ENCODE measurements at places on chromosomes 6 and 20.

DNA sequence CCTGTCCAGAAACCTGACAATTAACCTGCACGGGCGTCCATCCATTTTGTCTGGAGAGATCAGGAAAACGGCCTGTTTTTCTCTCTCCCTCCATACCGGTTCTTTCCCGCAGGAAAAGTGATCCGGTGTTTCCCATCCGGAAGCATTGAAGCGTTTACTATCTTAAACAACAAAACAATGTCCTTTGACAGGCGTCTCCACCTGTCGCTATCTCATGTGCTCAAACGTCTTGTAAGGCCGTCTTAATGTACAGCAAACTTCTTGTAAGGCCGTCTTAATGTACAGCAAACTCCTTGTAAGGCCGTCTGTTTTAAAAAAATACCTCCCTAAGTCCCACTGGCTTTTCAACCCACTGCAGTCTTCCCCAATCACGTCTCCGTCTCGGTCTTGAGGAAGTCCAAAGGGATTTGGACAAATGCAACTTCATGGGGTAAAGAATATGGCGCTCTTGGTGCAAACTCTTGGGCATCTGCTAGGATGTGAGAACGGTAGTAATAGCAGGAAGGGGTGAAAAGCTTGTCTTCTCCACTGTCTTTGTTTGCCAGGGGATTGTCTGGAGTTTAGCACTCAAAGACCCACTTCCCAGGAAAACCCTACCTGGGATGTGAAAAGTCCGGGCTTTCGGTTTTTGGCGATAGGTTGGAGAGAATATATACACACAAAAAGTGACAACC is 29.9 kb upstream of the TRIM27 start:
- no peak for DNase-seq

- no peak for DNase-seq
Observed at GRCh38 chr6:136752554-136752953, 39.7 kb downstream of the MAP3K5 start.

- no peak for DNase-seq
Observed at GRCh38 chr6:131763749-131764148, 44.1 kb upstream of the ENPP1 start.

GRCh38 chr20:48783533-48784272 is 44.1 kb downstream of the PREX1 start:
- no peak for DNase-seq

- DNase-seq, result no peak
Observed at GRCh38 chr20:19448632-19449031, 236.2 kb downstream of the SLC24A3 start.

GRCh38 chr6:116363759-116364158 is 7.0 kb upstream of the DSE start:
- peak; percentile 47 for DNase-seq

DNA sequence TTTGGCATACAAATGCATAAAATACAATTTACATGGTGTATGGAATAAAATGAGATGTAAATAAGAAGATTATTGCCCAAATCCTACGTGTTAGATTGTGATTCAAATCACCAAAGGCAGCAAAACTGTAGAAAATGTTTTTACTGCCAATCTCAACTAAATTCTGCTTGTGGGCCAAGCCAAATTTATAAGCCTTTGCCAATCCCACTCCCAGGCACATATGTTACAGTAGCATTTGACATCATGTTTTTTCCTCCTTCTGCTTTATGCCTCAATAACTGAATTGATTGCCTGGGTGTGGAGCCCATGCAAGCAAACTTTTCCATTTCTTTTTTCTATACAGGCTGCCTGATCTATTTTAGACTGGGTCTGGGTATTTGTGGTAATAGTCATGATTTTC is 36.3 kb upstream of the LRRC1 start:
- no peak for DNase-seq

DNA sequence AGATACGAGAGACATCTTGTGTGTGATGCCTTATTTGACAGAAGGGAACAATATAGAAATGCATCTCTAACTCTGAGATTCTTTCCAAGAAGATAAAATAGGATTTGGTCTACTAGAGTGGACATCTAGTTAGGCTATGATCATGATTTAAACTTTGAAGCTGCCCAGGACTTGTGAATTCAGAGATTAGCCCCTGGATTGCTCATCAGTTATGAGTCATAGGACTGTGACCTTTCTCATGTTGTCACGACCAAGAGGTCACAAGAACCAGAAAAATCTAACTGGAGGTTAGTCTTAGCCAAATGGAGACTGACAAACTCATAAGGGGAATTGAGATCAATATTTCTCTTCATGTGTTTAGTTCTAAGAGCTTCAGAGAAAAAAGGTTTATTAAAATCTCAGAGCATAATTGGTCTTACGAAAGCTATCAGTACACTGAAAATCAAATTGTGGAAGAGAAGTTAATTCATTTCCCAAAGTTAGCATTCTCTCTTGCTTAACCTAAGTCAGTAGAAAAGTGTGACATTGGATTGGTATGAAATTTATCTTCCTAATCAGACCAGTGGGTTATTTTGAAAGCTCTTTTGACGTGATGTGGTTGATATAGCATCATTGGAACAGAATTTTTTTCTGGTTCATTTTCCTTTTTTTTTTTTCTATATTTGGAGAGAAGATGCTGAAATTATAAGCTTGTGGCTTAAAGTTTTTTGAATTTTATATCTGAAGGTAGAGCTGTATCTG is 245.7 kb downstream of the RNF144B start:
- peak; percentile 46 for DNase-seq

DNA sequence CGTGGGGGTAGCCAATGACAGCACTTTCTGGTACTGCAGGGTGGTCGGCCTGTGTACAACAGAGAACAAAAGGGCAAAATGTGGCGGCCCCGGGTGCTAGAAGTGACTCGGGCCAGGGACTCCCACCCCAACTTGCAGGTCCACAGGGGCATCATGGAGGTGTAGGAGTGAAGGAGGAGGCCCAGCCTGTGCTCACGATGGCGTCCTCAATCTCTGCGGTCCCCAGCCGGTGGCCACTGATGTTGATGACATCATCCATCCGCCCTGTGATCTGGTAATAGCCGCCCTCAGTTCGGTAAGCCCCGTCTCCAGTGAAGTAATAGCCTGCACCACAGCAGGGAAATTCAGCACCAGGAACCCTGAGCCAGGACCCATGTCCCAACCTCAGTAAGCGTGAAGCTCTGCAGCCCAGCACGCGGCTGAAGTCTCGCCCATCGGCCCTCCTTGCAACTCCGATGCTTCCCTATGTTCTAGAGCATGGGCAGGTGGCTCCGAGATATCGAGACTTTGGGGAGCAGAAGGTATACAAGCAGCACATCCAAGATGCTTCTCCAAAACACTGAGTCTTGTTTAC is 20.2 kb upstream of the APMAP start:
- DNase-seq, result no peak

DNA sequence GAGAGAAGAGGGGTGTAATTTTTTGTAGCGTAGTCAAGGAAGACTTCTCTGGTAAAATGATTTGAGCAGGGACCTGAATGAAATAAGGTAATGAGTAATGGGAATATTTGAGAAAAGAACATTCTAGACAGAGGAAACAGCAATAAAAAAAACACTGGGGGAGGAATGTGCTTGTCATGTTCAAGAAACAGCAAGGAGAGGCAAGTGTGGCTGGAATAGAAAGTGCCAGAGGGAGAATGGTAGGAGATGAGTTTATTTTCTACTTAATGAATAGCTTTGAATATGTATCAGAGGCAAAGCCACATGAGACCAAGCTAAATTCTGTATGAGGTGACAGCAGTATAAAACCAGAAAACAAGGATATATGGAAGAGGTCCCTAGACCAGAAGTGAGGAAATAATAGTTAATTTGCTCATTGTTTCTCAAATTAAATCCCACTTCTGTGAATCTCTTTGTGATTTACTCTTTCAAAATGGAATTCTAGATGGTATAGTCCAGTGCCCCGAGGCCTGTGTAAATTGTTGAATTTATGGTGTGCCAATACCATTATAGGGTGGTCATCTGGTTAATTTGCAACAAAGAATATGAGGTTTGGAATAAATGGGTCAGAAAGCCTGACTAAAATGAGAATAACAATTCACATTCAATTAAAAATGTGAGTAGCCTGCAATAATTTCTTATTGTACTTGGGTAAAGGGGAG is 170.2 kb downstream of the CDKAL1 start:
- no peak for DNase-seq

- DNase-seq, result no peak
Observed at GRCh38 chr6:154125421-154125820, 86.4 kb downstream of the OPRM1 start.

DNA sequence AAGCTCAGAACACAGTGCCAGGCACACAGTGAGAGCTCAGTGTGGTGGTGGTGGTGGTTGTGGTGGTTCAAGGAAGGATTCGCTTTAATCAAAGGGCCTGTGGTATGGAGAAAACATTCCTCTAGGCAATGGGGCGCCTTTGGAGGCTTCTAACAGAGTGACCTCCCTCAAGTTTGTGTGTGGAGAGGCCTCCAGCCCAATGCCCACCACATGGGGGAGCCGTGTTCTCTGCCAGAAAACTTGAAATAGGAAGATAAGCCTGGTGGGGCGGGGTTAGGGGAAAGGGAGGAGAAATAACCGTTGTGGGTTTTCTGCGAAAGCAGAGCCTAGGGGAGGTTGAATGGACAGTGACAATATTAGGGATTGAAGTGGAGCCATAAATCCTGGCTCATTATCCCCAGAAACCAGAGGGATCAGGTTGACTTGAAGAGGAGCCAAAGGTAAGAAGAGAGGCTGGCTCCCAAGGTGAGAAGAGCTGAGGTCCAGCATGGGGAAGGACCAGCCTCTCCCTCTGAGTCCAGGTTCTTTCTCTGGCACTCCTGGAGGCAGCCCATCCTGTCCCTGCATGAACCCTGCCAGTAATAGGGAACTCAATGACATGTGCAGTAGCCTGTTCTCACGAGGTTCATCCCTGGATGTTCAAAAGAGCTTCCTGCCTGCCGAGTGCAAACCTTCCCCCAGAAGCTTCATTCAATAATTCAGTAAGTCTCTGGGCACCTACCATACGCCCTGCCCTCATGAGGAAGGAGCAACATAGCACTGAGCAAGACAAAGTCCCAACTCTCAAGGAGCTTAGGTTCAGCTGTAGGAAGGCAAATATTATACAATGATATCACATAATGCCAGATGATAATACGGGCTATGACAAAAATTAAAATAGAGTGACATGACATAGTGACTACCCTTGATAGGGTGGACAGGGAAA is 51.4 kb downstream of the TGM2 start:
- no peak for DNase-seq

GRCh38 chr20:33733654-33734576 is 2.1 kb downstream of the ZNF341 start:
- peak; percentile 60 for DNase-seq

GRCh38 chr6:69835414-69836179 is 30.8 kb upstream of the COL19A1 start:
- peak; percentile 78 for DNase-seq

DNA sequence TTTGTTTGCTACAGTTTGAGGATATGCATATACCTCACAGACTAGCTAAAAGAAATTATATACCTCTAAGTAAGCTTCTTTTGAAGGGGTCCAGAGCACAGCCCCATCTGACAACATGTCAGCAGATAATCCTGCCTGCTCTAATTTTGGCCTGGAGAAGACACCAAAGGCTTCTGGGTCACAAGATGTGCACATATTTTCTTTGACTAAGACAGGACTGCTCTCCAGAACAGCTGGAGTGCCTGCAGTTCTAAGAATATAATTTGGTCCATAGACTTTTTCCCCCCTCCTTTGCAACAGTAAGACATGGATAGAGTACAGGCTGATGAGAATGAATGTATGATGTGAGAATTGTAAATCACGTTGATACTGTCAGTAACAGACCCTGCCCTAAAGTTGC is 107.9 kb upstream of the KCNK16 start:
- DNase-seq, result no peak

- DNase-seq, result no peak
Observed at GRCh38 chr6:134198093-134198492, 119.8 kb downstream of the SGK1 start.

DNA sequence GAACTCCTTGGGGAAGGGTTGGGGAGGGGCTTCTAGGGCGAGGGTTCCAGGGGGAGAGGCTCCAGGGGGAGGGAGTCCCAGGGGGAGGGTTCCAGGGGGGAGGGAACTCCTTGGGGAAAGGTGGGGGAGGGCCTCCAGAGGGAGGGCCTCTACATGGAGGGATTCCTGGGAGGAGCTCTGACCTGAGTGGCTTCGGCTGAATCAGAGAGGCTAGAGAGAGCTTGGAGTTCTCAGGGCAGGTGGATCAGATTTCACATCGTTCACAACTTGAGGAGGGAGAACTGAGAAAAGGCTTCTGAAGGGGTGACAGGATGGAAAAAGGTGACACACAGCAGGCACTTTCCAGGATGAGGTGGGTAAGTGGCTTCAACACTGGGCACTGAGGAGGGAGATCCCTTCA is 49.1 kb downstream of the DAAM2 start:
- no peak for DNase-seq

DNA sequence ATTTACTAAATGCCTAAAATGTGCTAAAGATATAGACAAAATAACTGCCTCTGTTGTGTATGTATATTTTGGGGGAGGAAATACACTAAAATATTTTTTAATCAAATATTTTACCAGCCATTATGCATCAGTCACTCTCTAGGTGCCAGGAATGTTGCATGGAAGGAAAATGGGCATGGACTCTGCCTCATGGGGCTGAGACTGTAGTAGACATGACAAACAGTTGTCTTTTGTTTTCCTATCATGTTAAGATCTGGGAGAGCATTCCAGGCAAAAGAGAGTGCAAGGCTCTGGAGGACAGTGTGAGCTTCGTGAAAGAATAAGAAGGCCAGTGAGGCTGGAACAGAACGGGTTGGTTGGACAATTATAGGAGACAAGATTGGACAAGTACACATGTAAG is 26.5 kb downstream of the HLA-DOB start:
- peak; percentile 60 for DNase-seq

- DNase-seq, result peak; percentile 86
Observed at GRCh38 chr20:2986466-2986865, 57.0 kb upstream of the GNRH2 start.

DNA sequence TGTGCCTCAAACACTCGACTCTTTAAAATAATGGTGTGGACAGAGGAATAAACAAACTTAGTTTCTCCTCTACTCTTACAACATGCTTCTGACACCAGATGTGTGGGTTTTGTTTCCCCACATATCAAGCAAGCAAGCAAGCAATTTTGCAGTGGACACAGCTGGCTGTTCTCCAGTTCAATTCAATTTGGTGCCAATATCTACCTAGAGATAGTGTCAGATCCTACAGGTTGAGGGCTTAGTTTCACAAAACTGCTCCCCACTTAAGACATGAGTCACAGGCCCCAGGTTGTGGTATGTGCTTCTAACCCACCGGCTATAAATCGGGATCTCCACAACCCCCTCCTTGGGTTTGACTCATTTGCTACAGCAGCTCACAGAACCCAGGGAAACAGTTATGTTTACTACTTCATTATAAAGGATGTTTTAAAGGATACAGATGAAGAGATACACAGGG is 131.4 kb upstream of the TRAF3IP2 start:
- peak; percentile 53 for DNase-seq

DNA sequence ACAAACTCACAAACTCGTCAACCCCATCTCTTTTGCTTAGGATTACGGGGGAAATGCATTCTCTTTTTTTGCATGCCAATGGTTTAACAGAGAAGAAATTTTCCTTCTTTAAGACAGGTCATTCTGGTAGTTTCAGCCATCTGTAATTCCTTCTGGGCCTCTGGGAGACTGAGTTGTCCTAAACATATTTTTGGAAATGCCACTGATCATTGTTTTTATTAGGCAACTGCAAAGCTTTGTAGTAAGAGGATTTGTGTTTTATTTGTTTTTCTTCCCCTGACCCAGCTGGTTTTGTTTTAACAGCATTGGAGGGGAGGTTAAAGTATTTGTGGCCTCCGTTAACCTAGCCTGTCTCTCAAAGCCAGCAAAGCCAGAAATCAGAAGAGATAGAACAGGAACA is 73.1 kb upstream of the ISM1 start:
- DNase-seq, result no peak

GRCh38 chr6:161374971-161375873 is 101.4 kb upstream of the AGPAT4 start:
- DNase-seq, result peak; percentile 64
